T1000 (cell line): ENCODE measurements at places on chromosomes 12 and 14.

- DNase-seq = no peak
These were observed 212.7 kb downstream of the ERC1 start for GRCh38 chr12:1203735-1204019.

- DNase-seq = peak; percentile 81
These were observed at the start of gene YAF2 for GRCh38 chr12:42238240-42239140. YAF2 (minus strand) TSS chr12:42238248; CDS start chr12:42238180, 68 bp downstream.

- DNase-seq = no peak
These were observed 150.7 kb downstream of the KIF21A start for GRCh38 chr12:39292125-39292630.

- DNase-seq = no peak
These were observed 137.4 kb downstream of the ANO2 start for GRCh38 chr12:5807514-5808219.

- DNase-seq = no peak
These were observed 83.2 kb downstream of the MYRFL start for GRCh38 chr12:69908203-69908602.

- DNase-seq = no peak
These were observed 22.4 kb downstream of the ARHGAP5 start for GRCh38 chr14:32099473-32099872.

- DNase-seq = peak; percentile 9
These were observed 39.0 kb downstream of the SLCO1B1 start for GRCh38 chr12:21169878-21170472.

- DNase-seq = no peak
These were observed 194.8 kb upstream of the TBX3 start for GRCh38 chr12:114878781-114879180.

DNA sequence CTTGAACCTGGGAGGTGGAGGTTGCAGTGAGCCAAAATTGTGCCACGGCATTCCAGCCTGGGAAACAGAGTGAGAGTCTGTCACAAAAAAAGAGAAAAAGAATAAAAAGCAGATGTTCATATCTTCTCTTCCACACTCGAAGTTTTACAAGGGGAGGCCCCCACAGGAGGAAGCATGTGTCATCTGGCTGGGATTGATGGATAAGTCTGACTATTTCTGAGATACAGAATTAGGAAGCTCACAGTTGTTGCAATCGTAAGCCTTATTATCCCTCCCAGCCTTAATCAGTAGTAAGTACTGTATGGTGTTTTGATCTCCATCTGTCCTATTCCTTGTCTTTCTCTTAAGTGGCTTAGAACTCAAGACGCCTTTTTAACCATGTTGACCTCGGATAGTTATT is 31.9 kb upstream of the RASSF8 start:
- no peak for DNase-seq

DNA sequence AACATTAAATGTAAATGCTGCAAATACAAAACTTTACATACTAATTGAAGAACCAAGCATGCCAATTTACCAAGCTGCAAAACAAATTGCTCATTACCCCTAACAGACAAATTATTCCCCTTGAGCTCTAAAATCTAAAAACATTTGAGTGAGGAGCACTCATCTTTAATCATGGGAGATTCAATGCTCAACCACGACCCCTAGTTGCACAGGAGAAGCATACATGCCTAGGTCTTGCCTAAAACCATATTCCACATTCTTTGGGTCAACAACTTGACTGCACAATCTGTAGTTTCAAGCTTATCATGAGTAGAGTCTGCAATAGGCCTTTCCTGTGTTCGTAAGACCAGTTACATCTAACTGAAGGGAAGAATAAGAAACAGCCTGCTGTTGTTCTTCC is 69.7 kb downstream of the MGAT4C start:
- no peak for DNase-seq

DNA sequence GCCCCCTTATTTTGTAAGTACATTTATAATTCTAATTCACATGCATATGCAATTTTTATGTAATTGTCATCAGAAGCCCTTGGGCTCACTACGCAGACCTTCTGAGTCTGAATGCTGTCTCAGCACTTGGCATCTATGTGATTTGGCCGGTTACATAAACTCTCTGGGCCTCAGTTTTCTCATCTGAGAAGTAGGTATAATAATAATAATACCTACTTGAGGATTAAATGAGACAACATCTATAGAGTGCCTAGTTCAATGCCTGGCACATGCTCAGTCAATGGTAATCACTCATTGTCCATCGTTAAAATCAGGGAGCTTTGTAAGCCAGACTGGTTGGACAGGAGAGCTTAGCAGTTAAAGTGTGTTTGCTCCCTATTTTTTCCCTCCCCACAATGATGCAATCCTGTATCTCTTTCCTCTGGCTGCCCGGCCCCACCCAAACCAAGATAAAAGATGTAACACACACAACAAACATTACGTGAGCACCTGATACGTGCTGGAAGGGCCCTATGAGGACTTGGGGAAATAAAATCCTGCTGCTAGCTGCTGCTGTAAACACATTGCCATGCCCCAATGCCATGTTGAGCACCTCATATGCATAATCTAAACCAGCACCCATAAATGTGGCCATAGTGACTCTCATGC is 235.0 kb downstream of the CRADD start:
- DNase-seq = no peak

GRCh38 chr12:121711361-121712189 is 977 bp upstream of the TMEM120B start:
- no peak for DNase-seq

GRCh38 chr14:105165761-105166485 is 2.7 kb downstream of the JAG2 start:
- no peak for DNase-seq

- no peak for DNase-seq
These were observed 41.2 kb upstream of the PTCSC3 start for GRCh38 chr14:36217732-36218131.

GRCh38 chr12:118061011-118061872 is at the start of gene WSB2:
WSB2 (minus strand) TSS chr12:118061179; CDS start chr12:118061048, 131 bp downstream.
- DNase-seq = peak; percentile 27

- no peak for DNase-seq
These were observed 54.9 kb downstream of the SRGAP1 start for GRCh38 chr12:63899396-63899795.

- DNase-seq = no peak
These were observed 91.4 kb downstream of the VRK1 start for GRCh38 chr14:96888593-96888992.

GRCh38 chr14:99729991-99730875 is 46.1 kb downstream of the CYP46A1 start:
- DNase-seq = no peak

DNA sequence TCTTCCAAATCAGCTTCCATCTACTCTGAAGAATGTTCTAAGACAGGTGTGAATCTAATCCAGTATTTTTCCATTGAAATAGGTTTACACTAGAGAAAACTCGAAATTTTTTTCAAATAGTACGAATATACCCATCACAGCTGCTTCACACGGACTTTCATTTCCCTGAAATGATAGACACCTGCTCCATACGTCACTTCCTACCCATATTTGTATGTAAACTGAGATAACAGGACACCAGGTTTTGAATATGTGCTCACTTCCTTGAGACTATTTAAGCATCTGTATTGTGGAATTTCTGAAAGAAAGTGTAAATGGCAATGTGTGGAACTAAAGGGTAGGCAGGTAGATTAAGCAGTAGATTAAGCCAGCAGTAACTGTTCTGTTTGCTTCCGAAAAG is 13.4 kb upstream of the ITPR2 start:
- no peak for DNase-seq

GRCh38 chr12:96063046-96063445 is 27.7 kb upstream of the LTA4H start:
- no peak for DNase-seq

- no peak for DNase-seq
These were observed 85.9 kb downstream of the VEZT start for GRCh38 chr12:95303476-95303875.

DNA sequence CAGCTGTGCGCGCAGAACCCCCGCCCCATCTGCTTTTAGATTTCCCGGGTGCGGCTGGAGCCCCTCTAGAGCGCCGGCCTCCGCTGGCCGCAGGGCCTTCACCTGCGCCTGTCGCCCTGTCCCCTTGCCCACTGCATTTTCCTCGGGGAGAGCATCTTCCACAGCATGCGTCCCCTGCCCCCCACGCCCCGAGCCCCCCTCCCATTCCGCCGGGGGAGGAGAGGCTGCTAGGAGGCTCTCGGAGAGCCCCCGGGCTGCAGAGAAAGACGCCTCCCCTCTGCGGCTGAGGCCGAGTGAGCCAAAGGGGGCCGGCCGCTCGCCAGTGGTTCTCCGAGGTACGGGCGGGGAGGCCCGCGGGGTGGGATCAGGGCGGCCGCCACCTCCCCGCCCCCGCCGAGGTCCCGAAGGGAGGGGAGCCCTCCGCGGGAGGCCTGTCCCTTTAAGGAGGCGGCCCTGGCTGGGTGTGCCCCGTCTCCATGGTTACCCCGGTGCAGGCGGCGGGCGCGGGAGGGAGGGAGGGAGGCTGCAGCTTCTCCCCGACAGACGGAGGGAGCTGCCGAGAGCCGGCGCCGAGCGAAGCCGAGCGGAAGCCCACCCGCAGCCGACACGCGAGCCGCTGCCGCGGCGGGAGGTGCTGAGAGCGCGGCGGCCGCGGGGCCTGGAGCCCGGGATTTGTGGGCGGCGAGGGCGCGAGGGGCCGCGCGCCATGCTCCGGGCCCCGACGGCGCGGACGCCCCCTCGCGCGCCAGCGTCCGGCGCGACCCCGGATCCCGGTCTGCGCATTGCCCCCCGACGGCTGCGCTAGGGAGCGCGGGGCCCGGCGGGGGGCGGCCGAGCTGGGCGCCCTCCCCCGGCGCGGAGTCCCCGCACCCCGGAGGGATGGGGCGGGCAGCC is at the start of gene KCNH3:
TSS of gene KCNH3 (plus strand) at position 521 of the 894 bp plus-strand sequence. CDS start 387 bp downstream, outside the sequence.
- DNase-seq = peak; percentile 100

GRCh38 chr12:124837249-124837897 is 26.3 kb downstream of the SCARB1 start:
- no peak for DNase-seq

- DNase-seq = no peak
These were observed 15.5 kb upstream of the ANO4 start for GRCh38 chr12:100778967-100779590.

GRCh38 chr14:32679927-32680612 is 258.6 kb upstream of the NPAS3 start:
- no peak for DNase-seq

DNA sequence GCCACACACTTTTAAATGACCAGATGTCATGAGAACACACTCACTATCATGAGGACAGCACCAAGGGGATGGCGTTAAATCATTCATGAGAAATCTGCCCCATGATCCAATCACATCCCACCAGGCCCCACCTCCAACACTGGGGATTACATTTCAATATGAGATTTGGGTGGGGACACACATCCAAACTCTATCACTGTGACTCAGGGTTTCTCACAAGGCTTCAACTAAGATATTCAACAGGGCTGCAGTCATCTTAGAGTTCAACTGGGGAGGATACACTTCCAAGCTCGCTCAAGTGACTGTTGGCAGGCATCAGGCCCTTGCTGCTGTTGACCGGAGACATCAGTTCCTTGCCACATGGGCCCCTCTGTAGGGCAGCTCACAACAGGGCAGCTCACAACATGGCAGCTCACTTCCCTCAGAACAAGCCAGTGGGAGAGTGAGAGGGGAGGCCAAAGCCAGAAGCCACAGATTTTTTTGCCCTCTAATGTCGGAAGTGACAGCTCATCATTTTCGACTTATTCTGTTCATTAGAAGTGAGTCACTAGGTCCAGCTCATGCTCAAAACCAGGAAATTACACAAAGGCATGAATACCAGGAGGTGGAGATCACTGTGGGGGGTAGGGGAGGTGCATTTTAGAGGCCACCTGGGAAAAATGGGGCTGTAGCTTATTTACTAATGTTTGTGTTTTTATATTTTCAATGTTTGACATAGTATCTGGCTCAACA is 50.8 kb upstream of the PTHLH start:
- peak; percentile 88 for DNase-seq

DNA sequence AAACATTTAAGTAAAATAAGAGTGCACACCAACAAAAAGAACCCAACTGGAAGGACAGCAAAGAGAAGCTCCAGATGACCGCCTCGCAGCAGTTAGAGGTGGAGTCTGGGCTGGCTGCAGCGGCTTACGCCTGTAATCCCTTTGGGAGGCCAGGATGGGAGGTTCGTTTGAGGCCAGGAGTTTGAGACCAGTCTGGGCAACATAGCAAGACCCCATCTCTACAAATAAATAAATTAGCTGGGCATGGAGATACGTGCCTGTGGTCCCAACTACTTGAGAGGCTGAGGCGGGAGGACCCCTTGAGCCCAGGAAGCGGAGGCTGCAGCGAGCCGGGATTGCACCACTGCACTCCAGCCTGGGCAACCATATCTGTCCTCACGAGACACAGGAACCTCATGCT is 15.2 kb downstream of the LRCOL1 start:
- no peak for DNase-seq

GRCh38 chr12:85006206-85006605 is 29.9 kb downstream of the TSPAN19 start:
- no peak for DNase-seq

- no peak for DNase-seq
These were observed 35.9 kb upstream of the FOS start for GRCh38 chr14:75242546-75243273.

DNA sequence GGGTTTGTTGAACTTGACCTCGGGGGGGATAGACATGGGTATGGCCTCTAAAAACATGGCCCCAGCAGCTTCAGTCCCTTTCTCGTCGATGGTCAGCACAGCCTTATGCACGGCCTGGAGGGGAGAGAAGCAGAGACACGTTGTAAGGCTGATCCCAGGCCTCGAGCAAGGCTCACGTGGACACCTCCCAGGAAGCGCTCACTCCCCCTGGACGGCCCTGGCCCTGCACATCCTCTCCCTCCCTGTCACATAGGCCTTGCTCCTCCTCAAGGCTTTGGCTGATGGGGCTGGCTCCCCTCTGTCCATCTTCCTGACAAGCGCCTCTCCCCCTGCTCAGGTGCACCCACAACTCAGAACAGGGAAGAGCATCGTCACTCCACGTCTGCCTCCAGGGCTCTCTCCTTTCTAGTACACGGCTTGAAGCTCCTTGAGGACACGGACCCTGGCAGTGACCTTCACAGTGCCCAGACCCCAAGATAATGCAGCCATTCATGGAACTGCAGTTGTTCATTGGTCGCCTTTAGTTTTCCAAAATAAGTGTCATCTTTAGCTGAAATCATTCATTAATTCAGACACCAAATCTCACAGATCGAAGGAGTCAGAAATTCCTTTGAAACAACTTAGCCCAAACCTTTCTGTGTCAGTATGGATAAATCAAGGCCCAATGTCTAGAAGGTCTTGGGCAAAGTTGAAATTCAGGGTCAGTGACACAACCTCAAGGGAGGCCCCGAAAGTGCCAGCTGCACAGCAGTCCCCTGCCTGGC is 9.7 kb downstream of the SERPINA1 start:
- DNase-seq = no peak

GRCh38 chr14:79997509-79998208 is 213.6 kb downstream of the DIO2 start:
- no peak for DNase-seq

- no peak for DNase-seq
These were observed 13.4 kb upstream of the FRMD6 start for GRCh38 chr14:51638071-51638944.

GRCh38 chr12:272942-273341 is 10.3 kb upstream of the SLC6A13 start:
- DNase-seq = no peak
